ENCODE measurements at places on chromosomes 4 and X.
A peak's percentile ranks its signal among the peaks of the same experiment; 100 is the strongest.

- DNase-seq: peak; percentile 20
Observed at GRCh38 chr4:138650929-138651448, 364.6 kb upstream of the NOCT start.

DNA sequence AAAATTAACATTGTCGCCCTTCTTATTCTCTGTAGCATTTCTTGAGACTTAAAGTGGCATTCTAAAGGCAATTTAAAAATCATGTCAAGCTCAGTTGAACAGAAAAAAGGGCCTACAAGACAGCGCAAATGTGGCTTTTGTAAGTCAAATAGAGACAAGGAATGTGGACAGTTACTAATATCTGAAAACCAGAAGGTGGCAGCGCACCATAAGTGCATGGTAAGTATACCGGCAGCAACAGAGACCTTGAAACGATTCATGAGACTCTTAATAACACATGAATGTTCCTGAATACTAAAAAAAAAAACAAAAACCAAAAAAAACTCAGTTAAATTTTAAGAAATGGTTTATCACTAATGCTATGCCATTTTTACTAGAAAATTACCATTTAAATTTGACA, 82.4 kb upstream of the HPRT1 start:
- DNase-seq: peak; percentile 10

- no peak for DNase-seq
Observed at GRCh38 chrX:129900054-129900453, 5.9 kb upstream of the UTP14A start.

DNA sequence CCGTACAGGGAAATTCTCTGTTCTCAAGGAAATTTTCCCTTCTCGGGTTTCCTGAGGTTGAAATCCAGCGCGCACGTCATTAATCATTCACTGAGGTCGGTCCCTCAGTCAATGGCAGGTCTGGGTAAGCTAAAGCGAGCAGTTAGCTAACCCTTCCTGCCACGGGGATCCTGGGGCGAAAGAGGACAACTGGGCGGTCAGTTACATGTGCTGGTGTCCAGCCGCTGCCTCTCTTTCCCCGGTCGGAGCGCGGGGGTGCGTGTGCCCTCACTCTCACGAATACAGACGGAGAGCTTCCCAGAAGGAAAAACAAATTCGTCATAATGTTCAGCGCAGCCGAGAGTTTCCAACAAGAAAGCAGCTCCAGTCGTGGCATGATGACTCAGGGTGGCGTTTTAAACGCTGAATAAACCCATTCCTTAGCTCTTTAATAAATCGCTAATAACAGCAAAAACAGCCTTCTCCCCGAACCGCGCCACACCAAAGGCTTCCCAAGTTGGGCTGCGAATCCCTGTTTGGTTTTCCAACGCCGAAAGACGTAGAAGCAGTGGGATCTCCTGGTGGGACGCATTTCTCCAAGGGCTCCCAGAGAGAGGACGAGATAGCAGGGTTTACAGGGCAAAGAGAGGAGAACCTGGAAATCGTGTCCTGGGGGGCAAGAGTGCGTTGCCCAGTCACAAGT, 752 bp upstream of the FGF5 start:
- no peak for DNase-seq

GRCh38 chr4:114423582-114423981, 175.0 kb upstream of the UGT8 start:
- DNase-seq: no peak

- no peak for DNase-seq
Observed at GRCh38 chr4:39044956-39045826, 13.0 kb upstream of the TMEM156 start.

DNA sequence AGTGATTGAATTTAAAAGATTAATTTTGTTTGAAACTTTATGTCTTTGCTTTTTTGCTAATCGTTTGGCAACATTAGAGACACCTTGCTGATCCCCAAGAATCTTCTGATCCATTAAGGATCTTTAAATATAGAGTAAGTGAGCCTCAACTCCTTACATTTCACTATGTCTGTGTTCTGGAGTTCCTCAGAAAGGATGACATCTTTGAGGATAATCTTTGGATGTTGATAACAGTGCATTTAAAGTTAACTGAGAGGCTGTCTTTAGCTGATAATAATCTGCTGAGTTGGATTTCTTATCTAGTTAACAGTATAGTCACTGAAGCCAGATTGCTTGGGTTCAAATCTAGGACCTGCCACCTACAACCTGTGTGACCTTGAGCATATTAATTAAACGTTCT, 221.6 kb upstream of the EMCN start:
- no peak for DNase-seq

DNA sequence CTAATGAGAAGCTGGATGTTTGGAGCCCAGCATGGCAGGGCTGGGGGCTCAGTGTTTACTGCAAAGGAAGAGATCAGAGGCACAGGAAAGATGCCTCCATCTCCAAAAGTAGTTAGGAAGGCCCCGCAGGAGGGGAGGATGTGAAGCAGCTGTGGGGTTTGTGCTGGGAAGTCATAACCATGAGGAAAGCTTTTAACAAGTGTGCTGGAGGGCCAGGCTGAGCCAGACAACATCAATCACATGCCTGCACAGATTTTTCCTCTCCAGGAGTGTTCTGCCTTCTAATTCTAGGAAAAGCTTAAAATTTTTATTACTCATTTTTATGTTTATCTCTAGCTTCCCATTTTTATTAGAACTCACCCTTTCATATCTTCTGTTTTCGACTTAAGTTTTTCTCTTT, 65.4 kb downstream of the GPR82 start:
- DNase-seq: no peak

DNA sequence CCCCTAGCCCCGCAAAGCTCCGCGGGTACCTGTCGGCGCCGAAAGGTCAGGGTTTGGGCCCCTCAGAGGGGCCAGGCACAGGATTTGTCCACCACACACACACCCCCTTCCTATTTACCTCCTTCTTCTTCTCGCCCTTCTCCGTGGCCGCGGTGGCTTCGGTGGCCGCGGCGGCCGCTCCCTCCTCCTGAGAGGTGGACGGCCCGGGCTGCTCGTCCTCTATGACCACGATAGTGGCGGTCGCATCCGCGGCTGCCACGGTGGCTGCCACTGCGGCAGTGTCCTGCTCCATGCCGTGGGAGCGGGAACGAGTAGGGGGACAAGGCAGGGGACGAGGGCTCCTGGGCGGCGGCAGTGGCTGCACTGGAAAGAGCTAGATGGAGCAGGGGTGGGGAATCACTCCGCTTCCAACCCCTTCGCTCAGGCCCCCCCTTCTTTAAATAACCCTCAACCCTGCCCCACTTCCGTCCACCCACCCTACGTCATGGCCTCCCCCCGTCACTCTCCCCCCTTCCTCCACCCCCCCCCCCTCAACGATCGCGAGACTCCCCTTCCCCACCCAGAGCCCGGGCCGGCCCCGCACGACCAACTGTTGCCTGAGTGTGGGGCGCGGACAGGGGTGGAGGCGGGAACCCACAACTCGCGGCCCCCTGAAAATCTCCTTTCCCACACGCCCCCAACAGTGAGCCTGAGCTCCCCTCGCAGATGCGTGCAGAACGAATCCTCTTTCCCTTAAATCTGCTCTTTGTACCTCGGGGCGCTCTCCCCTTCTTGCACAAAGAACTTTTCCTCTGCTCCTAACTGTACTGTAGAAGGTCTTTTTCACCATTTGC, at the start of gene SMARCA1:
Gene SMARCA1, minus strand, starts transcription at position 412 of the 833 bp plus-strand sequence. Its CDS starts 120 bp downstream, at position 292.
- DNase-seq: no peak

- DNase-seq: no peak
Observed at GRCh38 chr4:103118166-103118565, 18.5 kb upstream of the BDH2 start.

DNA sequence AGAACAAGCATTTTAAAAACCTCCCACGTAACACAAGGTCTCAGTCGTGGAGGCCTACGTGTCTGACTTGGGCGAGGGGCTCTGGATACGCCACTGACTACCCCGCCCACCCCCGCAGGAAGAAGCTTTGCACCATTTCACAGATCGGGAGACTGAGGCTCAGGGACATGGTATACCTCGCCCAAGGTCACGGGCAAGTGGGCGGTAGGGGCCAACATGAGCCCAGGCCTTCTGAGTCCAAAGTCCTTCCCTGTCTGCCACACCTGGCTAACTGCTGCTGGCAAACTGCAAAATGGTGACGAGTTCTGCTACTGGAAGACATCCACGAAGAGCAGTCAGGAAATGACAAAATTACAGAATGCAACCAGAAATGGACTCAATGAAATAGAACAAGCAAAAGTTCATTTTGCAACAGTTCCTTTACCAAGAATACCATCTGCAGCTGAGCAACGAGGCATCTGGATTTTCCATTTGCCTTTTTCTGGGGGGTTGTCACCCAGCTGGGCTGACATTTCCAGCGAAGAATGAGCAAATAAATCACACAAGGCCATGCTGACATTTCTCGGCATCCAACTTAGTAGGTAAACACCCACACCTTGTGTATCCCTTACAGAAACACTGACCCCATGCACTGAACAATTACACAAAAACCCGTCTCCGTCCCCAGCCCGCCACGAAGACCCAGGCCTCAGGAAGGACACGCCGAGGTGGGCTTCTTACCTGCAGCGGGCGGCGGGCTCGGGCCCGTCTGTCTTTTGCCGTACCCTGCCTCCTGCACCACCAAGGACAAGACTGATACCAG, 70.2 kb upstream of the AFAP1 start:
- no peak for DNase-seq

- DNase-seq: peak; percentile 3
Observed at GRCh38 chr4:179399054-179399782, 1957.0 kb upstream of the AGA start.

- no peak for DNase-seq
Observed at GRCh38 chr4:124708517-124709300, 3.8 kb downstream of the ANKRD50 start.

DNA sequence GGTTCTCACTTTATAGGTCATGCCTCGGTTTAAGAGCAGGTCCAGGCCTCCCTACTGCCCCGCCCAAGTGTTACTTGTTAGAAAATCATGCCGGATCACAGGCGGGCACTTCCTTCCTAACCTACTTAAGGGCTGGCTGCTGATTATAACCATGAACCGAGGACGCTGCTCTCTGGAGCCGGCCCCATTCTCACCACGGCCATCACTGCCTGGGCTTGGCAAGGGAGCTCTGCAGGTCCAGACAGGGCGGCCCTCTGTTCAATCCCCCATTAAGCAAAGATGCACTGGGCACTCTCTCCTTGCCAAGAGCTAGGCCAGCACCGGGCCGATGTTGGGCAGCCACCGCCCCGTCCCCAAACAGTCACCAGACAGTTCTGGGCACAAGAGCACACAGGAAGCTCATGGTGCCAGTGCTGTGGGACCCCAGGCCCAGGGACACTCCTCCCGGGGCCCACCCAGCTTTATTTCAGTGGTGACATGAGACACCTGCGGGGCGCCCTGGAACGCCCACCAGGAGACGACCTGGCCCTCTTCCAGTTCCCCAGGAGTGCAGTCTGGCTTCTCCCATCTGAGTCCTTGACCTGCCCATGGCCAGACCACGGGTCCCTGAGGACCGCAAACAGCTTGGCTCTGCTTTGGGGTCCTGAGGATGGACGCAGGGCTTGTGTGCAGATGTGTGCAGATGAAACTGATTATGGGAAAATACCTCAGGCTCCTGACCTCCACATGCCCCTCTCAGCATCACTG, 44.0 kb downstream of the ABLIM2 start:
- DNase-seq: no peak

GRCh38 chr4:30866346-30866745, 146.2 kb downstream of the PCDH7 start:
- no peak for DNase-seq

DNA sequence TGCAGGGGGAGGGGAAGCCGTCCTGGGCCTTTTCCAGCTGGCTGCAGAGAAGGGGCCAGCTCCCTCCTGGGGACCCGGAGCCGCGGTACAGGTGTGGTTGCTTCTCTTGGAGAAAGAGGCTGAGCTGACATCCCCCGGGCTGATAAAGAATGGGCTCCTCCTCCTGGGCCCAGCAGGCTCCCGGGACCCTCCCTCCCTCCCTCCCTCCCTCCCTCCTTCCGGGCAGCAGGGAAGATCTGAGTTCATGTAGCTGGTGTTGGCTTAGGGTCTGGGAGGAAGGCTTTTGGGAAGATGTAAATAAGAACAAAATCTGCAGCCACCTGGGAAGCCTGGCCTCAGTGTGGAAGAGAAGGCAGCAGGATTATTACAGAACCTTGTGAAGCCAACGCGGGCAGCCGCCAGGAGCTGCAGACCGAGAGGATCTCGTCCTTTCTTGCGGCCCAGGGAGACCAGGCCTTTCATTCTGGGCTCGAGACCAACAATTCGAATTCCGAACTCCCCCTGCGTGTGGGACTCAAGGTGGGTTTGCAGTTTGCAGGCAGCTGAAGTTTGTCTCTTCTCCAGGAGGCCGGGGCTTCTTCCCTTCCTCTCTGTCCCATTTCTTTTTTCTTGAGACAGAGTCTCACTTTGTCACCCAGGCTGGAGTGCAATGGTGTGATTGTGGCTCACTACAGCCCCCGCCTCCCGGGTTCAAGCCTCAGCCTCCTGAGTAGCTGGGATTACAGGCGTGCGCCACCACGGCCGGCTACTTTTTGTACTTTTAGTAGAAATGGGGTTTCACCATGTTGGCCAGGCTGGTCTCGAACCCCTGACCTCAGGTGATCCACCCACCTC, at the start of gene PLCXD1:
Gene PLCXD1, plus strand, starts transcription at position 216 of the 834 bp plus-strand sequence. CDS start 2,807 bp downstream, outside the sequence.
- no peak for DNase-seq

GRCh38 chr4:133154725-133155124, 5.6 kb downstream of the PCDH10 start:
- no peak for DNase-seq

- DNase-seq: no peak
Observed at GRCh38 chr4:83692028-83692427, 156.1 kb downstream of the GPAT3 start.
